Cardiac fibroblast (primary cell): ENCODE measurements at places on chromosomes 13 and 19.

- peak; percentile 99 for DNase-seq
Measured at GRCh38 chr19:18373892-18374629, 11.9 kb upstream of the GDF15 start.

DNA sequence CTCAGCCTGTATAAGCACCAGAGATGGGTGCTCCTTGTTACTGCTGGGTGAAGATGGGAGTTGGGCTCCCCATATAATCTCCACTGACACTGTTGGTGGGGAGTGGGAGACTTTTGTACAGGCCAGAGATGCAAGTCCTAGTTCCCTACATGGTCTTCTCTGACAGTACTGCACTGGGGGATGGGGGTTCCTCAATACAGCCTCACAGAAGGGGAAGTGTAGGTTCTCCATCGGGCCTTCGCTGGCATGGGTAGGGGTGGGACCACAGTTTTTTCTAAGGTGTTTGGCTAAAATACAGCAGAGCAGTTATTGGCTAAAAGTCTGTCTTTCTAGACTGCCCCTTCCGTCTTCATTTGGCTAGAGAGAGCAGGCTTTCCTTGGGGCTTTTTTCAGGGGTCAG is 167.2 kb upstream of the SERP2 start:
- DNase-seq = no peak

DNA sequence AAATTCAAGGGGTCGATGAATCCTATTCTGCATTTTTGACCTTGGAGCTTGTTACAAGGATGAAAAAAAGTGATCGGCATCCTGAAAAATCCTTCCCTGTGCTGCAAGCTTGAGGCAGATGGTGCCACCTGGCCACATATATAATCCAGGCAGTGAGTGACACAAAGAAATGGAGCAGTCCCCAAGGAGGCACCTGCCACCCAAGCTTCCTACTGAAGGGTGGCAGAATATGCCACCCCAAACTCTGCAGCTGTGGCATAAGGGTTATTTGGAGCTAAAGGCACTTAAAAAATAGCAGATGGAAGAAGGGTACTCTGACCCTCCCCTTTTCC is 15.4 kb downstream of the TMEM272 start:
- no peak for DNase-seq

DNA sequence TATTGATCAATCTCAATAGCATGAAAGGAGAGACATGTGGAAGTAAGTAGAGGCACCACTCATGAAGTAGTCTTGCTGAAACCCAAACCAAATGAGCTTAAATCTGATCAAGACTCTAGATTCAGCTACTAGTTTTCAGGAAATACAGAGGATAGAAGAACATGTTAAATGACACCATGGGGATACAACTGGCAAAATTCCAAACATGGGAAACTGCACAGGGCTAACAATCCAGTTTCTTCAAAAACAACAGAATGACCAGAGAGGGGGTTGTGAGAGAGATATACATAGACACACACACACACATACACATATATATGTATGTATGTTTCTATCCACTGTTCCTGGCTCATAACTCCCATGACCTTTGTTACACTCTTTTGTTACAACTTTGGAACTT is 44.8 kb downstream of the MRPL57 start:
- DNase-seq = no peak

DNA sequence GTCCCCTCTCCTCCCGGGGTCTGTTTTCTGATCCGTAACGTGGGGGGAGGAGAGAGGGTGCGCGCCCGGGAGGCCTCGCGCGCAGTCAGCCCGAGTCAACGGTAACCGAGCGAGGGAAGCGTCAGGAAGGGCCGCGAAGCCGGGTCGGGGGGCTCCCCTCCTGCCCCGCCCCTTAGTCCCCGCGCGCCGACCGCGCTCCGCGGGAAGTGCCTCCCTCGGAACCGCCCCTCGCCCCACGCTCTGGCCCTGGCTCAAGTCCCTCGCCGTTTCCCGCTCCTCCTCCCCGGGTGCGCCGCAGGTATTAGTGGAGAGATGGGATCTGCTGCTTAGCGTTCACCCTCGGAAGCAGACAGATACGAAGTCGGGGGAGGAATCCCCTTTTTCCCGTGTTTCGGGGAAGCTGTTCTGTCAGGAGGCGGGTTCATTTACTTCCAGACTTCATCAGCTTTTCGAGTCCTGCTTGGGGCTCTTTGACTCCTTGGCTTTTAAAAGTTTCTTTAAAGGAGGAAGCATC is 770 bp downstream of the HNRNPM start:
- peak; percentile 36 for DNase-seq

DNA sequence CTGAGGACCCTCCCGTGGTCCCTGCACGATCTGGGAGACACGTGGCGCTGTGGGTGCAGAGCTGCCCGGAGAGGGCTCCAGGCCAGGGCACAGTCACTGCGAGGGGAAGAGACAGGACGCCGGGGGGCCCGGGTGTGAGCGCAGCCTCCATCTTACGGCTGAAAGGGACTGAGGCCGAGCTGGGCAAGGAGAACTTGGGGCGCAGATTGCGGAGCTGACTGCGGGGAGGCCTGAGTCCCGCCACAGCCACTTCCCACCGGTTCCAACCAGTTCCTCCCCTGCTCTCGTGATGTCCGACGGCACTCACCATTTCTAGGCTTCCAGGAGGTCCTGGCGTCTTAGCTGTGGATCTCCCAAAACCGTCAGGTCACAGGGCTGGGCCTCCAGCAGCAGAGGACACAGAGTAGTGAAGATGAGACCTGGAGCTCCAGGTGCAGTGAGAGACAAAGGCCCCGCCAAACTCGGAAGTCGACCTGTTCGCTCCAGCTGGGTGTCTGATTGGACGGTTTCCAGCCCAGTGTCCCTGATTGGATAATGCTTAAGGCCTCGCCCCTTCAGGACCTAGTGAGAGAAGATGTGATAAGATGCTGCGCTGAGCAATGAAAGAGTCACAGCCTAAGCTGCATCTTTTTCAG is 4.8 kb upstream of the ZNF253 start:
- DNase-seq = no peak

DNA sequence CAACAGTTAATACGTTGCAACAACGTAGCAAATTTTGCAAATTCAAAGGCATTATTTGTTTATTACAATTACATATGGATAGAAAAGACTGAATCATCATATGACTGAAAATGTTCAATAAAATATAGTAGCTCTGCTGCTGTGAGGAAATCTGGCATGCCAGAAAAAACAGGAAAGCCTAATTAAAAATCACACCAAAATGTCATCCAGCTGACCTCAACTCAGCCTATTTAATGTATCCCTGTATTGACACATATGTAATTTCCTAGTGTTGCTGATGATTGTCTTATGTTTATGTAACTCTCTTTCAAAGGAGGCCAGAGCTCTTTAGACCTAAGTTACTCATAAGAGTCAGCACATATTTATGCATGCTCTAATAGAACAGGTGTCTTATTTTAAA is 495.0 kb downstream of the PCDH17 start:
- no peak for DNase-seq

- no peak for DNase-seq
Measured at GRCh38 chr13:49694446-49694845, 3.2 kb upstream of the EBPL start.

GRCh38 chr19:50475101-50475568 is 1.2 kb upstream of the EMC10 start:
- DNase-seq = no peak

- DNase-seq = no peak
Measured at GRCh38 chr13:46529216-46529919, 23.6 kb upstream of the LRCH1 start.

GRCh38 chr19:49718511-49718910 is 27.6 kb downstream of the CPT1C start:
- DNase-seq = peak; percentile 82

- peak; percentile 34 for DNase-seq
Measured at GRCh38 chr13:63198071-63198470, 1782.4 kb upstream of the PCDH20 start.

DNA sequence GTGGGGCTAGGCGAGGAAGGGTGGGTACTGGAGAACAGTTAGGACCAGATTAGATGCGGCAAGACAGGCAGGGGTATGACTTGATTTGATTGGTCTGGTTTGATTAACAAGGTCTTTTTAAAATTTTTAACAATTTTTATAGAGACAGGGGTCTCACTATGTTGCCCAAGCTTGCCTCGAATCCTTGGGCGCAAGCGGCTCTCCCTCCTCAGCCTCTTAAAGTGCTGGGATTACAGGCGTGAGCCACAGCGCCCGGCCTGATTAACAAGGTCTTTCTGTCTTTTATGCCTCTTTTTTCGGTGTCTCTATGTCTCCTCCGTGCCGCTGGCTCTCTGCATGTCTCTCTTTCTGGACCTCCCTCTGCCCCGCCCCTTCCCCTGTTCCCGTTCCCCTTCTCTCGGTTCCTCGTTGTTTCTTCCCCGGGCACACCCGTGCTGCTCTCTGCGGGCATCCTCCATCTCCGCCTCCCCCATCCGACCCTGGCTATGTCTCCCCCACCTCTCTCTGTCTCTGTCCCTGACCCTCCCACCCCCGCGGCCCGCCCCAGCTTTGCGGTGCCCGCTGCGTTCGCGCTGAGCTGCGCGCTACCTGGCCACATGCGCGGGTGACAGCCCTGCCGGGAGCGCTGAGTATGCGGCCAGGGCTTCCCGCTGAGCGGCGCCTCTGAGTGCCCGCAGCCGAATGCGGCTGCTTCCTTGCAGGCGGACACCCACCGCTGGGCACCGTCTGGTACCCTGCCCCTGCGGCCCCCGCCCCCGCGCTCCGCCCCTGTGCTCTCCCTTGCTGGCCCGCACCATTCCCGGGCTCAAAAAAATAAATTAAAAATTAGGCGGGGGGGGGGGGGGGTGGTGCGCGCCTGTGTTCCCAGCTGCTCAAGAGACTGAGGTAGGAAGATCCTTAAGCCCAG is 8.1 kb upstream of the SDHAF1 start:
- DNase-seq = no peak

GRCh38 chr13:79803989-79804388 is 323.0 kb downstream of the NDFIP2 start:
- no peak for DNase-seq

DNA sequence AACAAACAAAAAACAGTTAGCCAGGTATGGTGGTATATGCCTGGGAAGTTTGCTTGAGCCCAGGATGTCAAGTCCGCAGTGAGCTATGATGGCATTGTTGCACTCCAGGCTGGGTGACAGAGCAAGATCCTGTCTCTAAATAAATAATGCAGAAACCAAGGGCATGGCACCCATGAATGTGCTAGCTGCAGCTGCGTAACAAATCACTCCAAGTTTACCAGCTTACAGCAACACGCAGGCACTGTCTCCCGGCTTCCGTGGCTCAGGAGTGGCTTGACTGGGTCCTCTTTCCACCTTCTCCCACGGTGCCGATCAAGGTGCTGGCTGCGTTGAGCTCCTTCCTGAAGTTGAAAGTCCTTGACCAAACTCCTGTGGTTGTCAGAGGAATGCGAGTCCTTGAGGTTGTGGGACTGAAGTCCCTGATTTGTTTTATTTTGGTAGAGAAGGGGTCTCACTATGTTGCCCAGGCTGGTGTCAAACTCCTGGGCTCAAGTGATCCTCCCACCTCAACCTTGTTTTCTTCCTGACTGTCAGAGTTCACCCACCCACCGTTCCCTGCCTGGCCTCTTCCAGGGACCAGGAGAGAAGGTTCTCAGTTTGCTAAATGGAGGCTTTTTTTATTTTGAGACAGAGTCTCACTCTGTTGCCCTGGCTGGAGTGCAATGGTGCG is 13.2 kb upstream of the ONECUT3 start:
- DNase-seq = no peak

DNA sequence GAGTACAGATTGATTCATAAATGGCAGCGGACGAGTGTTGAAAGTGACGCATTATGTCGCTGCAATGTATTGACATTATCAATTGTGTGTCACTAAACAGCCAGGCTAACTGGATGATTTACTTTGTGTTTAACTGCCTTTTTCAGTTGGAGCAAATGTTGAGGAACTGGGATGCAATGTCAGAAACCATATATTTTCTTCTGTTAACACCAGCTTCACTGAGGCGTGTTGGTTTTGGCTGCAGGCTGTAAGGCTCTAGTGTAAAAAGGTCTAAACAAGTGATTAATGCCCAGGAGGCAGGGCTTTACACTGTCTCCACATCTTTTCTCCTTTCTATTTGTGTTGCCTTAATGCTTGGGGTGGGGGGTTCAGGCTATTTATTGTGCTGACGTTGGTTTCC is 80.1 kb downstream of the GGACT start:
- DNase-seq = no peak

DNA sequence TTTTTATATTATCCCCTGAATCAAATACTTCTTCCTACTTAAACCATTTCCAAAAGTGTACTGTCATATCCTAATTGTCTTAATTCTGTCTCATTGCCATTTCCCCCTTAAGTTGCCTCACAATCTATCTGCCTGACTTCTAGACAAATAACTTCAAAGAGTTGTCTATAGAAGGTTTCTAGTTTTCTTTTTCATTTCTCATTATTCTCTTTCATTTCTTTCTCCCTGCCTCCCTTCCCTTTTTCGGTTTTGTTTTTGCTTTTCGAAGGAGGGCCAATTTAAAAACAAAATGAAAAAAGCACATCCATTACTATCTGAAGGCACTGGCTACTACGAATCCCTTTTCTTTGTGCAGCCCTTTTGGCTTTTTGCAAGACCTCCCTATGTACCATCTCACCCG is 367.2 kb downstream of the DNAJC15 start:
- DNase-seq = no peak

GRCh38 chr19:3576696-3577443 is 4.1 kb downstream of the HMG20B start:
- peak; percentile 79 for DNase-seq

- no peak for DNase-seq
Measured at GRCh38 chr19:1459479-1459878, 9.6 kb downstream of the APC2 start.

DNA sequence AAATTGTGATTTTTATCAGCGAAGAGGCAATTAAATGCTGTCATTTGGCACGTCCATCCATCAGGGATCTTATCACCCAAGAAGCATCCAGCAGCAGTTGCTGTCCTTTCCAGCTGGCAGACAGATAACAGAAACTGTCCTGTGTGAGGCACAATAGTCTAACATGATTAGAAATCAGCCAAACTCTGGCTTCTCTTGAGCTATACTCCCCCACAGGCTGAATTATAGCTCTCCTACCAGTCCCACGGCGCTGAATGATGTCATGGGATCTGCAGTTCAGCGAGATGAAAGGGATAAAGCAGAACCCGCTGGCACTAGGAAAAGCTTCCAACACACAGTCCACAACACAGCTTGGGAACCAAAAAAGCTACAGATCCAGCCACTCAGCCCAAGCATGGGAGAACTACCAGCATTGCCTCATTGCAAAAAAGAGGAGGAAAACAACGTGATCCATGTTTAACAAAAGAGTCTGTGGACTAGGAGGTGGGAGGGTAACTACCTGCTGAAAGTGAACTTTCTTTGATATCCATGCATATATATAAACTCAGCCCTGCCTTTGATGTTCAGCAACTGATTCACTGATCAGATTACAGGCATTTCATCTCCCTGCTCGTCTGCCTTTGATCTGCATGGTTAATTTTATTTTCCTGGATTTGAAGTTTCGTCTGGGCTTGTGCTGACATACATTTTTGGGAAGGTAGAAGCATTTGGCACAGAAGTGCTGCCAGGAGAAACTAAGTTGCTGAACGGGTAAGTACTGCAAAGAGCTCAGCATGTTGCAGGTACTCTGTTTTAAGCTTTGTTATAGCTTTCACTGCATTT is at the start of gene TNFRSF19:
TNFRSF19 (plus strand) TSS at position 314 of the 822 bp plus-strand sequence. CDS start 19,772 bp downstream, outside the sequence.
- DNase-seq = peak; percentile 65
